ENCODE measurements at places on chromosomes 12 and 14.

- peak; percentile 81 for DNase-seq
Observed at GRCh38 chr12:53097564-53098353, at the start of gene IGFBP6. IGFBP6 (plus strand) TSS chr12:53097667; CDS start chr12:53097718, 51 bp downstream.

GRCh38 chr12:110047297-110047940 lies 903 bp downstream of the C12orf76 start:
- no peak for DNase-seq

DNA sequence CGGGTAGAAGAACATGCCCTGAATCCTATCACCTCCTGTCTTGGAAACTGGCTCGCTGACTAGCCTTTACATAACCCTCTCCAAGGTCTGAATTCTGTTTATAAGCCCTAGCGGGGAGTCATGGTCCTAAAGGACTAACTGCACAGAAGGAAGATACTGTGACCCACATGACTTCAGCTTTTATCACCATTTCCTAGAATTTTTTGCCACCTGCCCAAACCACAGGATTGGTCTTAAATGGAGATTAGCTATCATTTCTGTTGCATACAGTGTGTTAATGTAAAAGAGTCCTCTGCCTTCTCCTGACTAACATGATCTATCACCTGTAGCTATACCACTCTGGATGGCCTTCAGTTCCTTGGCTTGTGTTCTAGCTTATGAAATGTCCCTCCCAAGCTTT lies 319.2 kb downstream of the DUSP6 start:
- DNase-seq = no peak

DNA sequence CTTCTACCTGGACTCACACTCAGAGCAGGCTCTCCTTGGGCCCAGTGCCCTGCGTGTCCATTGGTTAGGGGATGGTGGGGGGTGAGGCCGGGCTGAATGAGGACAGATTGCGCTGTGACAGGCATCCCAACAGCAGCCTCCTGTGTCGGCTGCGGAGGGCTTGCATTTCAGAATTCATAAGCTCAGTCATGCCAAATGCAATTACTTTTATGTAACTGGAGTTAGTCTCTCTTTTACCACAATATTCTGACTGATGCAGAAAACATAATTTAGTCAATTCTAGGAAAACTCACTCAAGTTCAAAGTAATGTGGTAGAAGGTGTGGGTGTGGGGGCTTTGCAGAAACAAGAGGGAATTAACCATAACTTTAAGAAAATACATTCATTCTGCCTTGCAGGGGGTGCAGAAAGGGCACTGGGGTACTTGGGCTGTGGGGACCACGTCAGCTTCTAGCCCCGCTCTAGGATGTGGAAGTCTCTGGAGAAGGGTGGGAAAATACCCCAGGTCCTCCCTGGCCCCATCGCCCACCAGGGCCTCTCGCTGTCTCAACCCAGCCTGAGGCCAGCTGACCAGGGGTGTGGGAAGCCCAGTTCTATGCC lies 257.7 kb downstream of the ADGRD1 start:
- no peak for DNase-seq

DNA sequence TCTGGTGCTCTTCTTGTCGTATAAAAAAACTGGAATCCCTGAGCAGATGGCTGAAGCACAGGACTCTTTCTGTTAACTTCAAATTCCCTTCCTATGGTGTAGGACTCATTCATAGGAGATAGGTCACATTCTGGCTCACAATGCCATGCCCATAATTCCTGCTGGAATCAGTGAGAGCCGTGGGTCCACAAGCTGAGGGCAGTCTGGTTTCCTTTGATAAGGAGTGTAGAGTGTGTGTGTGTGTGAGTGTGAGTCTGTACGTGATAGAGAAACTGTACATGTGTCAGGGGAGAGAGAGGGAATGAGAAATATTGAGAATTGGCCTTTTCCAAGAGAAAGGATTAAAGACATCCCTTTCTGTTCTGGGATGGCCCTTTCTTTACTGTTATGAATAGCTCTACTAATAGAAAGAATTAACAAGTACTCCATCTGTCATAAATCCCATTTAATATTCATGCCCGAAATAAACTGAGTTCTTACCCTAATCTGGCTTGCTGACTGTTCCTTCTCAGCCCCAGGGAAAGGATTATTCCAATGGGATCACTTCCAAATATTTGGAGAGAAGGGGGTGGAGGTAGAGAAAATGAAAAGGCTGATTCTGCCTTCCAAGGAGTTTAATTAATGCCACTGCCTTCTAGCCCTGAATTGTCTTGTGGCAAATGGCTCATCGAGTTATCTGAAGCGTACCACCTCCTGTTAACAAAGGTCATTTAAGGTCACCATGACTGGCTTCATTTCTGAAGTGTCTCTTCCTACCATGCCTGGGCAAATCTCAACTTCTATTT lies 79.0 kb downstream of the TMX1 start:
- DNase-seq = no peak

- DNase-seq = peak; percentile 88
Observed at GRCh38 chr14:41950428-41951151, 343.9 kb downstream of the LRFN5 start.

GRCh38 chr12:48961331-48961730 lies 4.0 kb upstream of the ARF3 start:
- DNase-seq = no peak

DNA sequence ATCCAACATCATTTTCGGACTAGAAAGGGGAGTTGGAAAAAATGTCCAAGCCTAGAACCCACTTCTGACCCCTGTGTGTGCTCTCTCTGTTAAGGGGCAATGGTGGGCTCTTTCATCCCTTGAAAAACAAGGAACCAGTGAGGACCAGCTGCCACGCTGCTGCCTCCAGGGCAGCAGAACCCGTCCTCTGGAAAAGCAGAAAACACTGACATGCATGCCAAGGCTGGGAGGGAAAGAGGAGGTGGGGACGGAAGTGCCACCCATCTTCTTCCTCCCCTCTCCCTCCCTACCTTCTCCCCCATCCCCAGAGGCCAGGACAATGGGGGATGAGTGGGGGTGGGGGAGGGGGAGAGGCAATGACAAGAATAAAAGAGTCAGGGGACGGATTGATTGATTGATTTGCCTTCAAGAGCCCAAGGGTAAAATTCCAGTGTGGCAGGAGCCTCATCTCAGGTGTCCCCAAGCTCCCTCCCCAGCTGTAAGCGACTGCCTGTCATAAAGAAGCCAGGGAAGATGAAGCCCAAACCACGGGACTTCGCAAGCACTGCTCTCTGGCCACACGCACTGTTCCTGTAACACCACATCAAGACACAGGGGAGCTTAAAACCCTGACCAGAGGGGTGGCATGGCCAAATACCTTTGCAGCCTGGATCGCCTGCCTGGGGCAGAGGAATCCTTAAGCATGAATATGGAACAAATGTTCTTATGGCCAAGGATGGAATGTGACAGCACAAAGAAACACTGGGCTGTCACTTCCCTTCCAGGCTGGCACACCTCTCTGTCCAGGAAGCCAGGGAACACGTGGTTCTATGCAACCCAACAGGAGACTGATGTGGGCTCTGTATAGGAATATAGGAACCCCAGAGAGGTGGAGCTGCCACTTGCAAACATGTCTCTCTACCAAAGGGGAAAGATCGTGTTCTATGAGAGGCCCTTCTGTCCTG lies 38.9 kb upstream of the BDKRB2 start:
- no peak for DNase-seq
